T-helper 2 cell (primary cell): ENCODE measurements at places on chromosomes 3 and 15.

- no peak for DNase-seq
These were observed 50.3 kb downstream of the CMTM8 start for GRCh38 chr3:32288819-32289218.

GRCh38 chr15:50458348-50459112, 34.3 kb downstream of the USP8 start:
- DNase-seq, result no peak

GRCh38 chr3:171936191-171936841, 93.2 kb downstream of the TMEM212 start:
- DNase-seq, result no peak

GRCh38 chr15:89203705-89204273, 17.6 kb downstream of the RLBP1 start:
- DNase-seq, result peak; percentile 94

- DNase-seq, result peak; percentile 65
These were observed 33.0 kb upstream of the TEX264 start for GRCh38 chr3:51637941-51638471.

DNA sequence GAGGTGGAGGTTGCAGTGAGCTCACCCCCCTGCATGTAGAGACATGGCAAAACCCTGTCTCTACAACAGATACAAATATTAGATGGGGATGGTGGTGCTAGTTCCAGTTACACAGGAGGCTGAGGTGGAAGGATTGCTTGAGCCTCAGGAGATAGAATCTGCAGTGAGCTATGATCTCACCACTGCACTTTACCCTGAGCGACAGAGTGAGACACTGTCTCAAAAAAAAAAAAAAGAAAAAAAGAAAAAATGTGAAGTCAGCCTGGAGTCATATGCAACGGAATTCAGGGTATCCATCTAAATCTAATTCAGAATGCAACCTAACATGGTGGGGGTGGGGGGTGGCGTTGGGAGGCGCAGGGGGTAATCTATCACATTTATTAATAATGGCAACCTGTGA, 37.1 kb upstream of the NR2F2 start:
- no peak for DNase-seq

- DNase-seq, result no peak
These were observed 82.3 kb upstream of the AGTR1 start for GRCh38 chr3:148615382-148615781.
